Chondrocyte (in vitro differentiated cells): ENCODE measurements at places on chromosomes 5 and 9. TPM values are rescaled to one million over a fixed set of nuclear protein-coding genes. Genes with fewer than 3 reads are reported as not detected.

The GNA14 gene
- 0.13 to 0.22 TPM in 2 of 3 replicates, not detected in the other for total RNA-seq

DNA sequence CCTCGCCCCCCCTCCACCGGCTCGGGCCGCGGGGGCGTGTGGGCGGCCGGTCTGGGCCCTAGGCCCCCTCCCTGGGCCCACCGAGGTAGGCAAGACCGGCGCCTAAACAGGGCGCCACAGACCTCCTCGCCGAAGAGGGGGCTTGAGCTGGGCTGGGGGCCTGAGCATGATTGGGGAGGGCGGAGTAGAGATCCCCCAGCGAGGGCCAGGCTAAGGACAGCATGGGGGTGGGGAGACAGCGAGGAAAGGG lies 108.9 kb downstream of the PSD2 start:
- H3K27me3 ChIP-seq = peaks cover 41% of the 10 kb centered on the region
- H3K36me3 ChIP-seq = no peaks in the 10 kb centered on the region
- no peak overlapping the region for H3K27ac ChIP-seq
- H3K4me3 ChIP-seq = no peak overlapping the region

DNA sequence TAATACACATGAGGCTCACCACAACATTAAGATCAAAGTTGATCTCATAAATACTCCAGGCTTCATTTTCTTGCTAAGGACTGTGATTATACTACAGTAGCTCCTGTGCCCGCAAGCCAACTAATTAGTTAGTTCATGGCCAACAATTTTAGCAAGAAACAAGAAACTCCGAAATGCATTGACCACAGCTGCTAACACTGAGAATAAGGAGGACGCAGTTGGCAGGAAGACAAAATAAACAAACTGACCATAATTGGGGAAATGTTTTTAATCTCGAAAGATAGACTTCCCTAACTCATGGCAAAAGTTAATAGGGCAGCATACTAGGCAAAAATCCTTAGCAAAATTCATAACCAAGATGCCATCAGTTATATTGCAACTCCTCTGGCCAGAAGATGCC lies 115.5 kb upstream of the SPEF2 start:
- no peak overlapping the region for H3K27ac ChIP-seq
- H3K36me3 ChIP-seq = no peaks in the 10 kb centered on the region
- H3K27me3 ChIP-seq = no peaks in the 10 kb centered on the region

DNA sequence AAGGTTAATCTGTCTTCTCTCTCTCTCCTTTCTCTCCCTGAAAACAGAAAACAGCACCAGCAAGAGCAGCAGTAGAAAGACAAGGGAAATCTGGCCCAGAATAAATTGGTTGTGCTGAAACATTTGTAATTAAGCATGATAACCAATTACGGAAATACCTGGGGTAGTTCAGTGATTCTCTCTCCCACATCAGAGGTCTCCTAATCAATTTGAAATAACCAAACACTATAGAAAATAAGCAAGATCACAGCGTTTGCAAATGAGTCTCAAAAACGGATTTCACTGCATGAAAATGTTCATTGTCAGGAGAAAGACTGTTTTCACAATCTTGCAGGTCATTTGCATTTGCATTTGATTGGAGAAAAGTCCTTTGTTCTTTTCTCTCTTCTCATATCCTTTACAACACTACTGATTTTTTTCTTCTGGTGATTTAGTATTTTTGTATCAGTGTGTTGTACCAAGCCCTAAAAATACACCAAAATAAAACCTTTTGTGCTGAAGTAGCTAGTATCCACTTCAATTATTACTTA lies 36.8 kb upstream of the CDH6 start:
- no peaks in the 10 kb centered on the region for H3K36me3 ChIP-seq
- no peaks in the 10 kb centered on the region for H3K27me3 ChIP-seq
- no peak overlapping the region for H3K27ac ChIP-seq
- H3K4me3 ChIP-seq = no peak overlapping the region

The SPINK4 gene
- not detected in 3 replicates for total RNA-seq

DNA sequence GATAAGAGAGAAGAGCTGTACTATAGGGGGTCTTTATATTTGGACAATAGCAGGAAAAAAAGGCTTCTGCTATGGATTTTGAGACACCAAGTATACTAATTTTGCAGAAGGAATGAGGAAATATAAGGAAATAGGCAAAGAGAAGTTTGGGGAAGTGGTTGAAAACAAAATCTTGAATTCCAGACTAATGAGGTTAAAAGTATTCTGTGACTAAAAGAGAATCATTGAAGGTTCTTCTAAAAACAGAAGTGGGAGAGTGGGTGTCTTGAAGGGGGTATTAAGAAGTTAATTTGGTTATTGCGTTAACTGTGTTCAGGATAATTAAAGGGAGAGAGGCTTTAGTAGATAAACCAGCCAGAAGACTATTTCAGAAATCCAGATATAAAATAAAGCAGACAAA lies 148.7 kb downstream of the RFK start:
- no peaks in the 10 kb centered on the region for H3K4me1 ChIP-seq
- no peak overlapping the region for H3K27ac ChIP-seq
- no peaks in the 10 kb centered on the region for H3K36me3 ChIP-seq
- DNase-seq = no peak
- H3K27me3 ChIP-seq = peaks cover 10% of the 10 kb centered on the region
